SK-N-SH (cell line): ENCODE measurements at places on chromosomes 6 and 20. TPM values are rescaled to one million over a fixed set of nuclear protein-coding genes. Genes with fewer than 3 reads are reported as not detected.

DNA sequence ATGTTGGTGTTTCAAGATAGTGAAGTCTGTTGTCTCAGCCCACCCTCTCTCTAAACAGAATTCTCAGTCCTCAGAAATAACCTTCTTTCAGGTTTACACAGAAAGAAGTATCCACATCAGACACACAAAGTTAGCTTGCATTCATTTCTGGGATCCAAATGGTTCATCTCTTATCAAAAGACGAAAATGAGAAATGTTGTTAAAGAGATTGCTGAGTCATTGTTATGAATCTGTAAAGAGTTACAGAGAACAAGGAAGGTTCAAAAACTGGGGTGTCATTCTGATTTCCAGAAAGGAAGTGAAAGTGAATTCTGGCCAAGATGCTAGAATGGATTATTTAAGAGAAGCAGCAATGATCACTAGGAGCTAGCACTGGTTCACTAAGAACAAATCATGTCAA is 90.5 kb upstream of the ATXN1 start:
- no peak for DNase-seq

DNA sequence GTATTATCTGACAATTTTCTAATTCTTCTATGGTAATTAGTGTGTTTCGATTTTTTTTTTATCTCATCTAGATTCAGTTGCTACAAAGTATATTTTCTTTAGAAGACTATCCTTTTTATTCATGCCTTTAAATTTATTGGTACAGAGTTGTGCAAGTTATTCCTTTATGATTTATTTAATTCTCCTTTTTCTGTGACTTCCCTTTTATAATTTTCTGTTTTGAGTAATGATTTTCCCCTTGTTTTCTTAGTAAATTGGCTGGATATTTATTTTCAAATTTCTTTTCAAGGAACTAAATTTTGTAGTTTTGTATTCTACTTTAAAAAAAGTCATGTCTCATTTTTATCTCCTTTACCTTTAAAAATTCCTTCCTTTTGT is 2.4 kb upstream of the IL22RA2 start:
- no peak for DNase-seq

DNA sequence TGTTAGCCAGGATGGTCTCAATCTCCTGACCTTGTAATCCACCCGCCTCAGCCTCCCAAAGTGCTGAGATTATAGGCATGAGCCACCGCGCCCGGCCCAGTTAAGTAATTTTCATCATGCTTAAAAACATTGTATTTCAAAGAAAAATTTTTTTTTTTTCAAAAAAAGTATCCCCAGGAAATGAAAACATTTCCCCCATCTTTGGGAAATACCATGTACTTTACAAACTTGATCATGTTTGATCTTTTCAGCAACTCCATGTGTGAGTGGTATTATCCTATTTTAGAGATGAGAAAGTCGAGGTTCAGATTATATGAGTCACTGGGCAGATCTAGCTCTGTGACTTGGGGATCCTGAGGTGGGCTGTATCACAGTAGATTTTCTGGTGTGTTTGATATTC is 11.8 kb downstream of the CHMP4B start:
- no peak for DNase-seq

DNA sequence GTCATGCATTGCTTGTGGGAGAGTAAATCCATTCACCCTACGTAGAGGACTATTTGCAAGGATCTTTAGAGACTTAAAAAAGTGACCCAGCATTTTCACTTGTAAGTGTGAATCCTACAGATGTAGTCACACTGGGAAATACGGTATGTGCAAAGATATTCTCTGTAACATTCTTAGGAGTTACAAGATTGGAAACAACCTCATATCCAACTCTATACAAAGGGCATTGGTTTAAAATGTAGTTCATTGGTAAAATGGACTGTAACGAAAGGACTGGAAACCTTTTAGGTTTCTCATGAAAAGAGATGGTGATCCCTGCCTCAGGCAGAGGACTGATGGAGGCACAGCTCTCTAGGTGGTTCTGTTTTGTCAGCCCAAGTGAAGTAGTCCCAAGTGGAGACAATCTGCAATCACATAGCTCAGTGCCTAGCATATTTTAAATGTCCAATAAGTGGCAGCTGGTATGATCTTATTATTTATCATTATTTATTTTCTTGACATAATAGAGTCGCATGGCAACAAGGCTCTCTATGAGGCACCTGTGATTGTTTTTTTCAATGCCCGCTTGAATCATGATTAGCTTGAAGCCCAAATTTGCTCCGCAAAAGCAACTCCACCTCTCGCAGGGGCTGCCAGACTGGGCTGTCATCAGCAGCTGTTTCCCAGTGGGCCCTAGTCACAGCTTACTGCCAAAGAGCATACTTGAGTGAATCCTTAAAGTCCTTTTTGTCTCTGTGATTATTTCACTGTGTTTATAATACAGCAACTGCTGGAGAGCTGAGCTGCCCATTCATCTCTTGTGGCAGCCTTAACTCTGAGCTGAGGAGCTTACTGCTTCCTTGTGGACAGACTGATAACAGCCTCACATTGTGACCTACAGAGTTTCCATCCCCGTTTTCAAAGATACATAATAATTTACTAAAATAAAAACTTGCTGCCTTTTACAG is 19.8 kb upstream of the ENPP1 start:
- DNase-seq, result no peak

DNA sequence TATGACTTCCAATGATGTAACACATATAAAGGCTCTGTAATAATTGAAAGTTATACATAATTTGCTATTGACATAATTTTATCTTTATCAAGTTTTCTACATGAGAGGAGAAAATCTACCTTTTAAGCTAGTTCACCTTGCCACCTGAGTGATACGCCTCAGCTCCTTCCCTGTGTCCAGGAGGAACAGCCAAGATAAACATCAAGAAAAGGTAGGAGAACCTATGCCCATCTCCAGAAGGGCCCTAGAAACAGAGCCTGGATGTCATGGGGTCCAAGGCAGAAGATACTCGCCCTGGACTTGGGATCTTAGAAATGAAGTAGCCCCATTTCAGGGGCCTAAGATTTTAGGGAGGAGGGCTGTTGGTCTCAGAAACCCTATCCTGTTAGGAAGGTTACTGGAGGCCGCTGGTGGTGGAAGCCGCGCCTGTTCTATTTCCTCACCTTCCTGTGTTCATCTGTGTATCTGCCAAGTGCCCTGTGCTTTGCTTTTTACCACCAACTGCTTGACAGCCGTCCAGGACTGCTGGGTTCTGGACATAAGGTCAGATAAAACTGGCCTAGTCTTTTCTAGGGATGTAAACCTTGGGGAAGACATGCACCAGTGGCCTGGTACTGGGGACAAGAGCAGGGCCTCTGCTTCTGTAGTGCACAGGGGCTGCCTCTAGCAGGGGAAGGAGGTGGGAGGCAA is 178.5 kb downstream of the ARID1B start:
- no peak for DNase-seq

GRCh38 chr6:14278446-14278845 is 160.9 kb downstream of the CD83 start:
- DNase-seq, result no peak

The DDX43 gene
- not detected in 2 replicates for polyA plus RNA-seq

The EYA2 gene
- polyA plus RNA-seq, result 0.05 TPM in 1 of 2 replicates, not detected in the other

The C6orf163 gene
- 0.49 and 0.54 TPM in 2 replicates for polyA plus RNA-seq

The OPRL1 gene
- 1.7 and 1.8 TPM in 2 replicates for polyA plus RNA-seq

The PXMP4 gene
- 5.6 and 5.7 TPM in 2 replicates for polyA plus RNA-seq

The WFDC10B gene
- not detected in 2 replicates for polyA plus RNA-seq
